ENCODE measurements at places on chromosomes 11 and 22.

- peak; percentile 74 for DNase-seq
Measured at GRCh38 chr11:33624083-33624482, 76.5 kb downstream of the C11orf91 start.

DNA sequence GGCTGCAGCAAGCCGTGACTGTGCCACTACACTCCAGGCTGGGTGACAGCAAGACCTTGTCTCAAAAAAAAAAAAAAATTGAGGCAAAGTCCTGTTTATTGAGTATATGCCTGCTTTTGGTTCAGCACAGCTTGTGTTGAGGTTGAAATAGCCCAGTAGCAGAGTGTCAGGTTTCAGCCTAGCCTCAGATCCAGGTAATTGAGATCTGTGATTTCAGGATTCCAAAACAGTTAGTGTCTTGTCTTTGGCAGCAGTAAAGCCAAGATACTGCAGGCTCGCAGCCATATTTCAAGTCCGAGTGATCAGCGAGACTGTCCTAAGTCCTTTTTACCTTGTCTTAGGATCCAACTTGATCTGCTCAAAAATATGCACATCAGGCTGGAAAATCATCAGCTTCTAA, 27.0 kb downstream of the CUL5 start:
- DNase-seq = no peak

DNA sequence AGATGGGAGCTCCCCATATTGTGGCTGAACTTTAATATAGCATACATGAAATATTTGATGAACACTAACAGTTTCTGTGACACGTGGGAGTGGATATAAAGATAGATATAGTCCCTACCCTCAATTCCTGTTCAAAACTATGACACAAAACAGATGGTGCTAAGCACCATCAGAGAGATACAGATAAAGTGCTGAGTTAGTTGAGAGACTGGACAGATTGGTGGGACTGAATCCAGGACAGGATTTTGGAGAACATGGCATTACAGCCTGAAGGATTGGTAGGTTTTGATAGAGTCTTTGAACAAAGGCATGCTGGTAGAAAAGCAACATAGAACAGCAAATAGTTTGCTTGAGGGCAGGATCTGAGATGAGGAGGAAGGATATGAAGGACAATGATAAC, 215.1 kb upstream of the SORL1-AS1 start:
- no peak for DNase-seq

DNA sequence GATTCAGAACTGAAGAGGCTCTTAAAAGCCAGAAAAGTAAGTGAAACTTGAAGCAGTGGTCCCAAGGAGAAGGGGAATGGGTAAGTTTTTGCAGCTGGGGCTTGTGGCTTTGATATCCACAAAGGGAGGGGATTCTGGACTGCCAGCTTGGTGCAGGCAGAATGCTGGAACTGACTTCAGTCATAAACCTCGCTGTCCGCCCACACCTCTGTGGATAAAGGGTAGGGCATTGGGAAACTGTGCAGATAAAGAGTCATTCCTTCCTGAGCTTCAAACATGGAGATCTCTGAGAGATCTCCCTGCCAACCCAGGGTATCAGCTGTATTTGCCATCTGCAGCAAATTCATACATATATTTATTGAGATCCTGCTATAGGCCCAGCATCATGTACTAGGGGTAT, 124.3 kb upstream of the OR9Q1 start:
- no peak for DNase-seq

- DNase-seq = peak; percentile 68
Measured at GRCh38 chr11:59158206-59159068, 13.5 kb upstream of the DTX4 start.

GRCh38 chr11:129143335-129143734, 48.8 kb downstream of the ARHGAP32 start:
- no peak for DNase-seq

GRCh38 chr11:72150882-72151281, 15.4 kb downstream of the FOLR3 start:
- DNase-seq = no peak

GRCh38 chr11:64165481-64165841, 452 bp downstream of the MACROD1 start:
- DNase-seq = peak; percentile 62

GRCh38 chr22:19728271-19728670, 4.9 kb downstream of the GP1BB start:
- no peak for DNase-seq

Data from right forelimb (tissue), 1 donor.